Cortex of kidney (tissue), 1 donor: ENCODE measurements at places on chromosomes 2 and 18.

DNA sequence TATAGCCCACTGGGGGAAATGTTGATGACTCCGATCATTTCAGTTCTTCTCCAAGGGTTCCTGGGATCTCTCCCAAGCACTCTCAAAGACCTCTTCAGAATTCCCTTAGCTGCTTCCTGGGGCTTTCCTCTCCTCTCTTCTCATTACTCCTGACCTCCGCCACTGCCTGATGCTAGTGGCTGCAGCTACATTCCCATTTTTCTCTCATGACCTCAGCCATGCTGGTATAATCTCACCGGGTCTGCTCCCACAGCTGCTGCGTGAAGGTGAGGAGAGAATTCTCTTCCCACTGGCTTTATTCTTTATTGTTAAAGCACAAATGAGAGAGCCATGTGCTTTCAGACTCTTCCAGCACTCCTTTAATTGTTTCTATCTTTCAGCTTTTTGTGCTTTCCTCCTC, 312.0 kb upstream of the ETAA1 start:
- no peak for DNase-seq

GRCh38 chr2:30368258-30368657, 78.8 kb upstream of the LCLAT1 start:
- DNase-seq, result no peak

DNA sequence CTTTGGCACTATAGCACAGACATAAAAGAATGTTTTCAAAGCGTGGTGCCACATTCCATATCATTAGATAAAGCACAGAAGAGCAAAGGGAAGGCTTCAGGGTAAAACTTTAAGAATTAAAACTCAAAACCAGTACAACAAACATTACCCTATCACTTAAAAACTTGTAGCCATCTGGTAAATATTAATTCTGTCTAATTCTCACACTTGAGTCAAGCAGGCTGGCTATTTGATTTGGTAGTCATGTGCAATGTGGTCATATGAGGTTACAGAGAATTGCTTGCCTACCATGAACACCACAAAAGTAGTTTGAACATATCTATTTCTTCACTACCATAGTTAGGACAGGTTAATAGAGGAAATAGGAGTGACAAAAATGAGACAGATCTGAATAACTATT, 244.9 kb downstream of the IRS1 start:
- DNase-seq, result no peak

- no peak for DNase-seq
Measured at GRCh38 chr2:69566669-69567068, 76.9 kb downstream of the AAK1 start.

GRCh38 chr2:6392966-6393365, 472.7 kb downstream of the CMPK2 start:
- DNase-seq, result no peak

DNA sequence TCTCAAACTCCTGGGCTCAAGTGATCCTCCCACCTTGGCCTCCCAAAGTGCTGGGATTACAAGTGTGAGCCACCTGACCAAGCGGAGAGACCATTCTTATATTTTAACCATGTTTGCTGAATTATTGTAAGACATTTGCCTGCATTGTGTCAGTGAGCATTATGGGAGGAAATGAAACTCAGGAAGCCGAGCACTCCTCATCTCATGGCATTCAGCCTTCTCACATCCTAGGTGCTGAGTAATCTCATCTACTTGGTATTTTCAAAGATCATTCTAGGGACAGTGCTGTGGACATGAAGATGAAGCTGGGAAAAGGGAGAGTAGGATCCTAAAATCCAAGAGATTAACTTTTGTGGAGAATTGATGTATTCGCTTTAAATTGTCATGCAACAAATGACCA, 66.1 kb downstream of the NAPG start:
- DNase-seq, result no peak

- DNase-seq, result no peak
Measured at GRCh38 chr18:61333271-61333745, at the start of gene CDH20. Gene CDH20 (plus strand): TSS chr18:61333430.

DNA sequence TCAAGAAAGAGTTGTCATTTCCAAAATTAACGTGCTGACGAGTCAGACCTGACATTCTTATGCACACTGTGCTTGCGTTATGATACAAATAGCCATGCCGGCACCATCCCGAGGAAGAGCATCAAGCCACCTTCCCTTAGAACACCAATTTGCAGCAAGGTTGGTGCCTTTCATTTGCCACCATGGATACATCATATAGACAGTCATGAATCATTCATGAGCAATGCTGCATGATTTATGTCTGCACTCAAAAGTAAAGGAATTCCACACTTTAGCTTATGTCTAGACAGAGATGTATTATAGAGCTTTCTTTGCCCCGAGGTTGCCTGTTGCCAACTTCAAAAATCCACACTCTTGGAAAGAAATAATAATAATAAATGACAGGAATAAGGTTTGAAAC, 166.9 kb downstream of the VWC2L start:
- DNase-seq, result no peak

DNA sequence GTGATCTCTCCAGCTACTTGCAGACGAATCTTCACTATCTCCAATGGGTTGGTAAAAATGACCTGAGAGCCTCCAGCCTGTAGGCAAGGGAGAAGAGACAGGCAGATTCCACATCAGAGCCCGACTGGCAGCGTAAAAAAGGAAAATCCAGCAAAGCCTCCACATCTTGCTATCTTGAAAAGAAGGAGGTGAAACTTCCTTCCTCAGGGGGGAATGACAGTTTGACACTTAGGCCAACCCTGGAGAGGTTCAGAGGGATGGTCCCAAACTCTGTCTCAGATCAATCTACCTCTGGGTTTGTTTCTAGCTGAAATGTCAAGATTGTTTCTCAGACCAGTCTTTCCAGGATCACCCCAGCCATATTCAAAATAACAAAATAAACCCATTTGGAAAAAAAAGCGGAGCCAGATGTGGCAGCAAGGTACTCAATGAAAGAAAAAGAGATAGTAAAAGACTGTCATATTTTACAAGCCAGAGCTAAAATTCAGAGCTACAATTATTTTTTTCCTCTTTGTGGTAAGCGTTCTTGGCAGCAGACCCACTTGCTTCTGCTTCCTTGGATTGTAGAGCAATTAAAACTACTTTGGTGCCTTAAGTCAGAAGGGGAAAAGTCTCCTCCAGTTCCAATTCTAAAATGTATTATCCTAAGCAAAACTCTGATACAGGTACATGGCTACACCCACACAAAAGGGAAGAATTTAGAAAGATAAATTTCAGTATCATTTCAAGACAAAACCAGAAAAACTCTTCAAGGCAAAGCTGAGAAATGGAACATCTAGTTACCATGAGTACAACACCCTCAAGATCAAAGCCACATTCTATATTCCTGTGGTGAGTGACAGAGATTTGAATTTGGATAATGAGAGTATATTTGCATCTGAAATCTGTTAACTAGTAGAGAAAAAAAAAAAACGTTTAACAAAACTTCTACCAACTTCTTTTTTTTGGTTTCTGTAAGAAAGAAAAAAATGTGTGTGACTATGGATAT, 100.1 kb downstream of the SLC25A12 start:
- no peak for DNase-seq

DNA sequence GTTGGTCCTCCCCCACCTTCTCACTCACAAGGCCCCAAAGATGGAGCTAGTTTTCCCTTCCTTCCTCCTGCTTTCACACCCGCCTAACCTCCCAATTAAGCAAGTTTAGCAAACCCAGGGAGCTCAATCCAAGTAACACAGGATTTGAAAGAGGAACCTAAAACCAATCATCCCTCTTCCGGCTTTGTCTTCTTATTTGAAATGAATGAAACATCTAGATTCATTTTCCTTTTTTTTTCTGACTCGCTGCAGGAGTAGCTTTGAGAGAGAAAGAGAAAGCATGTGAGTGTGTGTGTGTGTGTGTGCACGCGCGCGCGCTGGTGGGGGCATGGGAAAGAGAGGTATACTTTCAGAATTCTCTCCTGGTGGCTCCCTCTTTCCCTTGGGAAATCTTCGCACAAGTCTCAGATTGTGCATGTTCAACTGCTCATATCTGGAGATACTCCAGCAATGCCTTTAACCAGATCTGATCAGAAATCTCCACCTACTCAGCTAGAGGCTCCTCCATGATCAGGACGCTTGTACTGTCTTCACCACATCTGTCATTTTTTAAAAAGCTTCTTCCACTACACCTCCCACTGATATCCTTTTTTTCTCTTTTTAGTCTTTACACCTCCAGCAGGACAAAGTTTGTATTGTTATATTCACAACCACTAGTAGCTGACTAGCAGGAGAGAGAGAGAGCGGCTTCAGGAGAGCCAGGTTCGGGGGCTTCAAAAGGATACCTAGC, 1.7 kb downstream of the SLC8A1 start:
- no peak for DNase-seq

DNA sequence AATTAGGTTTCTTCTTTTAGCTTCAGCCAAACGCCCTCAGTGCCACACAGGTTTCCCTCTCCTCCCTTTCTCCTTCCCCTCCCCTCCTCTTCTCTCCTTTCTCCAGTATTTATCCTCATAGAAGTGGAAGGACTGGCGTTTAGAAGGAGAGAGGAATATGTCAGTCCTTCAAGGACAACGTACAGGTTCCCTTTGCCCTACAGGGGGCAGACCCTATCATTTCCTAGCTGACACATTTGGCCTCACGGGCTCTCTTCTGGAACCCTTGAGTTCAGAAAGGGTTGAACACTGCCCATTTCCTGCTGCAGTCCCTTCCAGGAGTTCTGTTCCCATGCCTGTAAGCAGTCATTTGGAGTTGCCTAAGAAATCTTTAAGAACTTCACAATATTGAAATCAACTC, 46.1 kb downstream of the CDCA7 start:
- DNase-seq, result no peak

GRCh38 chr18:3305354-3305762, 43.4 kb downstream of the MYL12B start:
- no peak for DNase-seq

GRCh38 chr2:174263997-174264396, 15.7 kb upstream of the OLA1 start:
- no peak for DNase-seq

DNA sequence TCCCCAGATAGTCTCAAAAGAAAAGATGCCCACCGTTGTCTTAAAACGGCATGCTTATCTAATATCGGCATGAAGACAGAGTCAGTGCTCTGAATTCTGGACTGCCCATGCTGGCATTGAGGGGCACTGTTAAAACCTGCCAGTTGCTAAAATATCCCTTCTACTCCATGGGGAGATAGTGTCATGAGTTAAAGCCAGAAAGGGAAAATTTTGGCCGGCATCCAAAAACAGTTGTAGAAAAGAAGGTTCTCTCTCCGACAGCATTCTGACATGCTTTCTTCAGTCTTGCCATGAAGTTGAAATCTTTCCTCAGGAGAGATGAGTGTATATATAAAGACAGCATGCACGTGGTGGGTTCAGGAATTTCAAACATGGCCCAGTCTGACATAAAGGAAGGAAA, 401.3 kb upstream of the PIK3C3 start:
- no peak for DNase-seq

- no peak for DNase-seq
Measured at GRCh38 chr2:179946810-179947615, 60.1 kb downstream of the CWC22 start.

- DNase-seq, result no peak
Measured at GRCh38 chr2:240920783-240921231, 14.7 kb downstream of the CROCC2 start.

DNA sequence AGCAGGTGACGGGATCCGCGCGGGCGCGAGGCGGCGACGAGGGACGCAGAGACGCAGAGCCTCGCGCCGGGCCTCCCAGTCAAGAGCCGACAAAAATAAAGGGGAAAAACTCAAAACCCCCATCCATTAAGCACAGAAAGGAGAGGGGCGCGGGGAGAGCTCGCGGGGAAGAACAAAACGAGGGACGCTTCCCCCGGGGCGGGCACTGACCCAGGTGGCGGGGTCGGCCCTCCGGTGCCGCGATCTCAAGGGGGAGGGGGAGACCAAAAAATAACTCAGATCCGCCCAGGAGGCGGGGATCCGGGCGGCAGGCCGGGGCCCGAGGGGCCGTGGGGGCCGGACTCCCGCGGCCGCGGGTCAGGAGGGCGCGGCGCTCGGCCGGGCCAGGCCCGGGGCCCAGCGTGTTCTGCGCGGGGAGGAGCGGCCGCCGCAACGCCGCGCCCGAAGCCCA, 597 bp downstream of the RNF103 start:
- no peak for DNase-seq

DNA sequence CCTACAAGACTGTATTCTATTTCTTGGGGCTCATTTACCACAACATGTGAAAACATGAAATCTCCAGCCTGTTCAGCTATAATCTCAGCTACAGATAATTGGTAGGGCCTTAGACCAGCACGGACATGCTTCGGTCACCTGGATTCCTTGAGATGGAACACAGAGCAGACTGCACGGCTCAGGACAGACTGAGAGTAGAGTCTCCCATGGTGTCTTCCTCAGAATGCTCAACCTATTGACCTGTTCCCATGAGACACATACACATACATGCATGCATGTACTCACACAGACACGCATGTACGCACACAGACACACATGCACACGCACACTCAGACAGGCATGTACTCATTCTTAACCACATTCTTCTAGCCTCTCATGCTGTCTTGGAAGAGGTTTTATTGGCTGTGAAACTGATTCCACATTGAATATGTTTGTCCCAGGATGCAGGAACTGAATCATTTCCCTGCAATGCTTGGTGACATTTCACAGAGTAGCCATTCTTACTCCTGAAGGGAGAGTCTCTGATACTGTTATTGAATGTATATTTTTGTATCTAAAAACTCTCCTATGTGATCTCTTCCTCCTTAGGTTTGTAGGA, 23.5 kb upstream of the BZW1 start:
- no peak for DNase-seq

- DNase-seq, result no peak
Measured at GRCh38 chr2:47304654-47305053, 98.3 kb upstream of the MSH2 start.

DNA sequence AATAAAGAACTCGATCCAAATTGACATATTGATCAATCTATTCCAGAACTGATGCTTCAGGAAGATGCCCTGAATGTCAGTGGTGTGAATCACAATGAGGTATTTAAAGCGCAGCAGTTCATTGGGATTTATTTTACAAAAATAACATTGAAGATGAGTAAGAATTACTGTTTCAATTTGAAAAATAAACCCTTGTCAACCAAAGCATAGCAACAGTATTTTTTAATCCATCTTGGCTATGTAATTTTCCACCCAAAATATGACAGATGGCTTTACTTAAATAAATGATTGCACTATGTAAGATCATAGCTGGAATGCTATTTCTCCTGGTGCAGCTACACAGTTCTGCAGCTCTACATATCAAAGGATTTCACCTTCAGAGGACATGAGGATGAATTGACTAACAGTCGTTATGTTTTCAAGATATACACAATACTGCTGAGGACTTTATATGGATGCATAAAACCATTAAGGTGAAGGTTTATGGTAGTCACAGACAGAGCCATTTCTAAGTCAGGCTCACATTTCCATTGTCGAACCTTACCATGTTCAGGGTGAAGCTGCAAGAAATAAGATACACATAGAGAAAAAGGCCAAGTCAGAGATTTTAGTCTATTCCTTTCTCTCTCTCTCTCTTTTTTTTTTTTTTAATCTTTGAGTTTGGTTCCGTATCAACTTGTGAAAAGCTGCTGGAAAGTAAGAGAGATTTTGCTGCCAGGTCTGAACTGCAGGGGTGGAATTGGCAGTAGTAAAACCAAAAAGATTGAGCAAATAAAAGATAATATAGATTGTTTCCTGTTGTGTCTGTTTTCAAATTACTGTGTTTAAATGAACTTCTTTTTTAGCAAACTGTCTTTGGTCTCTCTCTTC, 398.0 kb upstream of the CDH20 start:
- no peak for DNase-seq

- no peak for DNase-seq
Measured at GRCh38 chr18:62643181-62643580, 72.2 kb upstream of the PHLPP1 start.

- no peak for DNase-seq
Measured at GRCh38 chr2:136527560-136527959, 237.8 kb upstream of the THSD7B start.
